Stimulated activated CD4-positive, alpha-beta T cell treated with anti-CD3 and anti-CD28 coated beads, Interleukin-4, amount 100 ng/mL, for 4 hours (primary cell): ENCODE measurements at places on chromosomes 13 and 19.

DNA sequence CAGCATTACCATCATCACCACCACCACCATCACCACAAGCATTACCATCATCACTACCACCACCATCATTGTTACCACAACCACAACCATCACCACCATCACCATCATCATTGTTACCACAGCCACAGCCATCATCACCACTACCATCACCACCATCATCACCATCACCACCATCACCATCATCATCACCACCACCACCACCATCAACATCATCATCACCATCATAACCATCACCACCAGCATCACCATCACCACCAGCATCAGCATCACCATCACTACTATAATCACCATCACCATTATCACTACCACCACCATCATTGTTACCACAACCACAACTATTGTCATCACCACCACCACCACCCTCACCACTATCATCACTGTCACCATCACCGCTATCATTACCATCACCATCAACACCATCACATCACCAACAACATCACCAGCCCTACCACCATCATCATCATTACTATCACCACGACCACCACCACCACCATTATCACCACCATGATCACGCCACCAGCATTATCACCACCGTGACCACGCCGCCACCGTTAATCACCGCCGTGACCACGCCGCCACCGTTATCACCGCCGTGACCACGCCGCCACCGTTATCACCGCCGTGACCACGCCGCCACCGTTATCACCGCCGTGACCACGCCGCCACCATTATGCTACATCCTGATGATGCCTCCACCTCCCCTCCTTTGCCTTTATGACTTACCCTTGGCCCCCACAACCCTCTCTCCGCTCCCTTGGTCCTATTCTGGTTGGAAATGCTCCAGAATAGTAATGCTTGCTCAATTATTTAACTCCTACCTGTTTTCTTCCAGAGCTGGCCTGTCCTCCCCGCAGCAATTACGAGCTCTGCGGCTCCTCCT, 10.0 kb upstream of the FXYD3 start:
- DNase-seq, result no peak

DNA sequence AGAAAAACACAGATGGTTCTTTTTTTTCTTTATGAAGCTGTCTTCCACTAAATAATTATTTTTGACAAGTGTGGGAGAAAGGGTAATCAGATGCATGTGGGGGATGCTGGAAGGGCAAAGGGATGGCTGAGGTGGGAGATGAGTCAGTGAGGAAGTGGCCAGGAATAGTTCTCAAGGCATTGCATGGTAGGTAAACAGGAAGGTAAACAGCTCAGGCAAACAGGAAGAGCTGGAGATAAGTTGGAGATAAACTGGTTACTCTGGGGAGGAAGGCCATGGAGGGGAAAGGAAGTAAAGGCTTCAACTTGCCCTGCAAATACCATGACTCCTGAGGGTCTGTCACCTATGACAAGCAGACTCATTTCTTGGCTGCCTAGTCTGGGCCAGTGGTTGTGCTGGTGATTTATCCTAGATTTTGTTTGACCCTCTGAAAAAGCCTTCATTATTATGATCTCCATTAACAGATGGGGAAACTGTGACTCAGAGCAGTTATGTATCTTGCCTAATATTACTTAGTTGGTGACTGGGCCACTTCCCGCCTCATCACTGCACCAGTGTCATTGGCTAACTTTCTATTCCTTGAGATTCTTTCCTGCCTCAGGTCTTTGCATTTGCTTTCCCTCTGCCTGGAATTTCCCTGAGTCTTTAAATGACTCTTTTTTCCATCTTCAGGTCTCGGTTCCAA, 17.1 kb downstream of the ACTL9 start:
- DNase-seq, result no peak

DNA sequence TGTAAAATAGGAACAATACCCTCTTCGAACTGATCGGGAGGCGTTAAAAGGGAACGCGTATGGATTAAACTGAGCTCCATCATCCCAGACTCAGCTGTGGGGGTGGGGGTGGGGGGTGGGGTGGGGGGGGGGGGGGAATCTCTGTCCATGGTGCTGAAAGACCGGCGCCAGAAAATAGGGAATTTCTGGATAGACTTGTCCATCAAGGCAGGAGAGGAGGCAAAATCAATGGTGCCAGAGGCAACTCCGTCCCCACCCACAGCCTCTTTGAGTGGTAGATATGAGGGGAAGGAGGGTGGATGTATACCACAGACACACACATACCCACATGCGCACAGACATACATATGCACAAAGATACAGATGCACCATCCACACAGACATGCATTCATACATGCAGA, 37.4 kb downstream of the ZNF787 start:
- no peak for DNase-seq

DNA sequence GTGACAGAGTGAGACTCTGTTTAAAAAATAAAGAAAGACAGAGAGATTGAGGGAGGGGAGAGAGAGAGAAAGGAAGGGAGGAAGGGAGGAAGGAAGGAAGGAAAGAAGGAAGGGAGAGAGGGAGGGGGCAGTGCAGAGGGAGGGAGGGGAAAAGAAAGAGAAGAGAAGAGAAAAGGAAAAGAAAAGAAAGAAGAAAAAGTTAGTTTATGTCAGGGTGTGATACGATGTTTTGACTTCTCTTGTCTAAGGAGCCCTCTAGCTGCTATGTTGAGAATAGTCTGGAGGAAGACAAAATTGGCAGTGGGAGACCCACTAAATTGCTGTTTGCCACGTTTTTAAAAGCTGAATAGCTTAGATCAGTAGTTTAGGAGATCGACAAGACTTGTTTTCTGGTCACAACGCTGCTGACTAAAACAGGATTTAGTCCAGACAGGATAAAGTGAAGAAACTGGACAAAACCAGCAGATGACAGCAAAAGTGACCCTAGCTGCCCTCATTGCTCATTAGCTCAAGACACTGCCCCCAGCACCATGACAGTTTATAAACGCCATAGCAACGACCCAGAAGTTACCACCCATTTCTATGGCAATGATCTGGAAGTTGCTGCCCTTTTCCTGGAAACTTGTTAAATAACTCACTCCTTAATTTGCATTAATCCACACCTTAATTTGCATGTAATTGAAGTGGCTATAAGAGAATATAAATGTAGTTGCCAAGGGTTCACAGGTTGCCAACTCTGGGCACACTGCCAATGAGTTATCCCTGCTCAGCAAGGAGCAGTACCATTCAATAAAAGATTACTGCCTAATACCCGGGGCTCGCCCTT, 11.1 kb downstream of the TEX101 start:
- no peak for DNase-seq

- no peak for DNase-seq
These were observed 66.3 kb downstream of the KDM4B start for GRCh38 chr19:5035105-5035761.

DNA sequence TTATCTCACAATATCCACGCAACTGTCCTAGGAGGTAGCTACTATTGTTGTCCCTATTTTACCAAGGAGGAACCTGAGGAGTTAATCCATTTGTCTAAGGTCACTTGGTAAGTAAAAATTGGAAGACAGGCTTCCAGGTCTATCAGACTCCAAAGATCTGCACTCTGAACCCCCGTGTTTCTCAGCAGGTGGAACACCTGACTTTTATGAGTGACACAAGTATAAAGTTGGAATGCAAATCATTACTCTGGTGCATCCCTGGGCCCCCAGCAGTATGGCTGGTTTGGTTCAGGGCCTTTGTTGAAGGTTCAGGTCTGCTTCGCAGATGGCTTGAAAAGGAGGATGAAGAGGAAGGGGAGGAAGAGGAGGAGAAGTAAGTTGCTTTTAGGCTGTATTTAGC, 46.0 kb downstream of the RGCC start:
- no peak for DNase-seq

- DNase-seq, result no peak
These were observed 82.2 kb downstream of the TNFSF11 start for GRCh38 chr13:42656161-42656560.

DNA sequence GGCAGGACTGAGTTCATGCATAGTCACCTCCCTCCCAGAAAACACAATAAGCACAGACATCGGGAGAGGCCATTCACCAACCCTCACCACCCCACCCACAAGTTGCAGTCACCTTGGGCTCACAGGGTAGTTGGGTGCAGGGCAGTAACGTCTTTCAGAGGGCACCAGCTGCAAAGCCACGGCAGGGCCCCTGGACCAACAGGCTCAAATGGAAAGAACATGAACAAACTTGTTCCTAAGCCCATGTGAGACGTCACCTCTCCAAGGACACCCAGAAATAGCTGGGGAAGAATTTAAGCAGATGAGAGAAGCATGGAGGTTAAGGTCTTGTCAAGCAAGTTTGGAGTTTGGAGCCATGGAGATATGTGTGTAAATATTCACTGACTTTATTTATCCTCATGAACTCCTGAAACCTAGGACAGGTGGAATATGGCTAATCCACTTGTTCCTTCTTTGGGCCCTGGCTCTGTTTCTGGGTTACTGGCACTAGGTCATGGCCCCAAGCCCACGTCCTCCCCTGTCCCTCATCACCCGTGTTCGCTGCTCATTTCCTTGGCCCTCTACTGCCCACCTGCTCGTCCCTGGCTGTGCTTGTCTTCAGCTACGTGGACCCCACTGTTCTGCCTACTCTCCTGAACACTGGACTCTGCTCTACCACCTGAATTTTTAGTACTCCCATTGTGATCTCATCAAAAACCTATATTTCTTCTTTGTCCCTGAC, 40.4 kb downstream of the SACS start:
- DNase-seq, result no peak

GRCh38 chr19:45663800-45664199, 4.2 kb upstream of the GIPR start:
- no peak for DNase-seq

DNA sequence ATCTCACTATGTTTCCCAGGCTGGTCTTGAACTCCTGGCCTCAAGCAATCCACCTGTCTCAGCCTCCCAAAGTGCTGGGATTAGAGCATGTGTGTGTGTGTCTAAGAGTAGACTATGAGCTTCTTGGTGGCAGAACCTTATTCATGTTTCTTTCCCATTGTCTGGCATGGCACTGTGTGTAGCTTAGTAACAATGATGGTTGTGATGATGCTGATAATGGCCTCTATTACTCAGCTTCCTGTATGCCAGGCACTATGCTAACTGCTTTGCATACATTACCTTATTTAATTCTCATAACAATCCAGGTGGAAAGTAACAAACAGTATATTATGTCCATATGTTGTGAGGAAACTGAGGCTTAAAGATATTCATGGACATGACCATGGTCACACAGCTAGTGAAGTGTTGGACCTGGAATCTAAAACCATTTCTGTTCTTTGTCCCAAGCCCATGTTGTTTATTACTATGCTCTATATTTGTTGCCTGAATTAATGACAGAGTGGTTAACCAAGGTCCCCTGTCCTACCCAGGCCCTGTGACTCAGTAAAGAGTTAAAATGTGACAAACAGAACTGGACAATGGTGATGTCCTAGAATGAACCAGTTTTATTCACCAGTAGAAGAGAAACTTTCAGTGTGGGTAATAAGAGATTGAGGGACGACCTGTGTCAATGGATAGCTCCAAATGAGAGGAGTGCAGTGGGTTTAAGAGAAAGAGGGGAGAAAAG, 109.6 kb downstream of the KLF5 start:
- no peak for DNase-seq

DNA sequence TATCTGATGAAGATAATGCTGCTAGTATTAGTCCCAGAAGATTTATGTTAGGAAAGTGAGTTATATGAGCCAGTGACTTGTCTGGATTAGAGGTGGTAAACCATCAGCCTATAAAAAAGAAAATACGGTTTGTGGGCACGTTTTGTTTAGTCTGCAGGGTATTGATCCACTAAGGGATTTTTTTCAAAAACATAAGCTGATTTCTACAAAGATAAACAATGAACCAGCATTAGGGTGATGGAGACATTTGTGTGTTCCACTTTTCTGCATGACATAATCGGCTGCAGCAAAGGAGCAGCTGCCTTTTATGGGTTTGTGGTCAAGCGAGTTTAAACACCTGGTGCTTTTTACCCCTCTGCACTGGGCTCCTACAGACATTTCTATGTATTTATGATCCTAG, 836.4 kb upstream of the GPC6 start:
- DNase-seq, result no peak

GRCh38 chr19:5926641-5927440, 12.8 kb downstream of the CAPS start:
- DNase-seq, result no peak

GRCh38 chr19:36210497-36210896, 4.0 kb downstream of the ZNF565 start:
- DNase-seq, result no peak

DNA sequence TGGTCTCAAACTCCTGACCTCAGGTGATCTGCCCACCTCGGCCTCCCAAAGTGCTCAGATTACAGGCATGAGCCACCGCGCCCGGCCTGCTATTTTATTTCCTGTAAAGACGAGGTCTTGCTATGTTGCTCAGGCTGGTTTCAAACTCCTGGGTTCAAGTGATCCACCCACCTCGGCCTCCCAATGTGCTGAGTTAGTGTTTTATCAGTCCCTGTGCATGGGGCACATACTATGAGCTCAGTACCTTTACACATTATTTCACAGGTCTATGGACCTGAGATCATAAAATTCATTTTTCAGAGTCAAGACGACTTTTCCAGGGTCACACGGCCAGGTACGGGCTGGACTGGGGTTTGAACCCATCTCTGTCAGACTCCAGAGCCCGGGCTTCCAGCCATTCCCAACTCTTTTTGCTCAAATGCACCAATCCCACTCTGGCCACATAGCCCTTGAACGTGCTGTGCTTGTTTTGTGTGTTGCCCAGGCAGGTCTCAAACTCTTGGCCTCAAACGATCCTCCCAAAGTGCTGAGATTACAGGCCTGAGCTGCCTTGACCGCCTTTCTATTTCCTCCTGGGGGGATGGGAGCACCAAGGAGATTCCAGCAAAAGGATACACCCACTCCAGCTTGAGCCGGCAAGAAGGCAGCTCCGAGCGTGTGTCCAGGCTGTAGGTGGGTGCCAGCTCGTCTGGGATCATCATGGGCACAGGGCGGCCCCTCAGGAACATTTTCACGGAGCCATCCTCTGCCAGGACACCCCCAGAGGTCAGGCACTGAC, 1.1 kb downstream of the EML2 start:
- DNase-seq, result no peak

DNA sequence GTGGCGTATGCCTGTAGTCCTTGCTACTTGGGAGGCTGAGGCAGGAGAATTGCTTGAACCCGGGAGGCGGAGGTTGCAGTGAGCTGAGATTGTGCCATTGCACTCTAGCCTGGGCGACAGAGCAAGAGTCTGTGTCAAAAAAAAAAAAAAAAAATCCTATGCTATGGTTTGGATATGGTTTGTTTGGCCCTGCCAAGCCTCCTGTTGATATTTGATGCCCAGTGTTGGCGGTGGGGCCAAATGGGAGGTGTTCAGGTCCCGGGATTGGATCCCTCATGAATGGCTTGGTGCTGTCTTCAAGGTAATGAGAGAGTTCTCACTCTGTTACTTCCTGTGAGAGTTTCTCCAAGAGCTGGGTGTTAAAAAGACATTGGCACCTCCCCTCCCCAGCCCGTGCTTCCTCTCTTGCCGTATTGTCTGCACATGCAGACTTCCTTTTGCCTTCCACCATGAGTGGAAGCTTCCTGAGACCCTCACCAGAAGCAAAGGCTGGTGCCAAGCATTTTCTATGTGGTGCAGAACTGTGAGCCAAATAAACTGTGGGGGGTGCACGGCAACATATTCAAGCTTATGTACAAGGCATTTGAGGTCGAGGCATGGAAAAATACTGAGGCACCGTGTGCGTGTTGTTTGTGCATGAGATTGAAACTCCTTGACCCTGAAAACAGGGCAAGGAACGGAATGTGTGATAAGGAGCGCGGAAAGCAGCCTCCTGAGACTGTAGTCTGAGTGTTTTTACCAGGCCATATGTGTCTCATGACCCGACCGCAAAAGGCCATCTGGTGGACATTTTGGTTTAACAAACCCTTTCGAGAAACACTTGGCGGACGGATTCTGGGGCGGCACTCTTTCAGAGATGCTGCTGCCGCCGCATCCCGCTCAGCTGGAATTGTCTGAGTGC, 7.3 kb downstream of the SIGLEC9 start:
- DNase-seq, result no peak
